ENCODE measurements at places on chromosomes 1 and 21.

DNA sequence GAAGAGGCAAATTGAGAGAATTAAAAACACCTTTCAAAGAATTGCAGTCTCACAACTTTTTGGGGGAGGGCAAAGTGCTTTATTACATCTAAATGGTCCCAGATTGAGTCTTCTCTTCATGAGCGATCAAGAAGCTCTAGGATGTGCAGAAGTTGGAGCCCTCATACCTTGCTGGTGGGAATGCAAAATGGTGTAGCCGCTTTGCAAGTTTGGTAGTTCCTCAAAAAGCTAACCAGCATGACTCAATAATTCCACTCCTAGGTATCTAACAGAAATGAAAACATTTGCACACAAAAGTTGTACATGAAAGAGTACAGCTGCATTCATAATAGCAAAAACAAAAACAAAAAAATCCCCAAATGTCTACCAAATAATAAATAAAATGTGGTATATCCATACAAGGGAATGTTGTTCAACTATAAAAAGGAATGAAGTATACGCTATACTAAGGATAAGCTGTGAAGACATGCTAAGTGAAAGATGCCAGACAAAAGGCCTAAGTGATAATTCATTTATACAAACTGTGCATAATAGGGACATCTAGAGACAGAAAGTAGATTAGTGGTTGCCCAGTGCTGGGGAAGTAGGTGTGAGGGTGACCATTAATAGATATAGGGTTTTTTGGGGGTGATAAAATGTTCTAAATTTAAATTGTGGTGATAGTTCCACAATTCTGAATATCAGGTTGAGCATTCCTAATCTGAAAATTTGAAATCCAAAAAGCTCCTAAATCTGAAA lies 55.2 kb downstream of the SELENOF start:
- no peak for DNase-seq

- DNase-seq = no peak
These were observed 481.7 kb upstream of the USP24 start for GRCh38 chr1:55696891-55697290.

DNA sequence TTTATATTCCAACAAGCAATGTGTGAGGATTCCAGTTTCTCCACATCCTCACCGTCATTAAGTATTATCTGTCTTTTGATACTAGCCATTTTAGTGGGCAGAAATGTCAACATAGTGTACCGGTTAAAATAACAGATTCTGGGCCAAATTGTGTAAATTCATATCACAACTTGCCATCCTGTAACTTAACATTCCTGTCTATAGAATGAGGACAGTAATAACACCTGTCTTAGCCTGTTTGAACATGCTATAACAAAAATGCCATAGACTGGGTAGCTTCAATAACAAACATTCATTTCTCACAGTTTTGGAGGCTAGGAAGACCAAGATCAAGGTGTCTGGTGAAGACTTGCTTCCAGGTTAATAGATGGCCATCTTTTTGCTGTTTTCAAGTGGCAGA lies 491.1 kb downstream of the PTBP2 start:
- no peak for DNase-seq

GRCh38 chr1:116693759-116694480 lies 26.4 kb upstream of the IGSF3 start:
- no peak for DNase-seq

- DNase-seq = no peak
These were observed 4.6 kb downstream of the PEAR1 start for GRCh38 chr1:156898161-156898566.

DNA sequence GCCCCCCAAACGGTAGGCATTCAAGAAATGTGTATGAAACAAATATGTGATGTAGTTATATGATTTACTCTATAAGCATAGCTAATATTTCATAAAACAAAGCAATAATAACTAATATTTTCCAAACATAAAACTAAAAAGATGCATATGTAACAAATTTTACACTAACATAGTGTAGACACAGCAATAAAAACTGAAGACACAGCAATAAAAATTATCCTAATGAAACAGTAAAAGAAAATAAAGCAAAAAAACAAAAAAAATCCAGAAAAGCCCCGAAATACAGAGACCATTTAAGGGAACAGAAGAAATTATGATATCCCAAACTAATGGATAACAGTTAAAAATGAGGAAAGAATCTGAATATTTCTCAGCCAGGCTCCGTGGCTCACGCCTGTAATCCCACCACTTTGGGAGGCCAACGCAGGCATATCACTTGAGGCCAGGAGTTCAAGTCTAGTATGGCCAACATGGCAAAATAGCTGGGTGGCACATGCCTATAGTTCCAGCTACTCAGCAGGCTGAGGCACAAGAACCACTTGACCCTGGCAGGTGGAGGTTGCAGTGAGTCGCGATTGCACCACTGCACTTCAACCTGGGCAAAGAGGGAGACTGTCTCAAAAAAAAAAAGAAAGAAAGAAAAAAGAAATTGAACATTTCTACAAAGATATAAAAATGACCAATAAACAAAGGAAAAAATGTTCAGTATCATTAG lies 38.2 kb upstream of the PSMG1 start:
- no peak for DNase-seq

DNA sequence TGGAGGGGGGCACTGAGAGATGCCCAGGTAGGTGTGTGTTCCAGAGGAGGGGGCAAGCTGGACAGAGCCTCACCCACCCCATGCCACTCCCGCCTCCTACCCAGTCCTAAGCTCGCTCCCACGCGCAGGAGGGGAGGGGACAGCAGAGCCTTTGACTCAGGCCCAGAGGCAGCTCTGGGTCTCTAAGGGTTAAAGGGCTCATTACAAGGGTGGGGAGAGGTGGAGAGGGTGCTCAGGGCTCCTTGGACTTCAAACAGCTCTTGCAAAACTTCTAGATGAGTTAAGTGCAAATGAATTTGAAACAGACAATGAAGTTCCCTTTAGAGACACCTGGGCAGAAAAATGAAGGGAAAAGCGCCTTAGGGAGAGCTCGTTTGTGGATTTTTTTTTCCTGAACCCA lies 104.2 kb upstream of the CASZ1 start:
- no peak for DNase-seq
